ENCODE measurements at places on chromosomes 6 and 20.

- DNase-seq = no peak
These were observed 476.2 kb upstream of the POU3F2 start for GRCh38 chr6:98358173-98358572.

DNA sequence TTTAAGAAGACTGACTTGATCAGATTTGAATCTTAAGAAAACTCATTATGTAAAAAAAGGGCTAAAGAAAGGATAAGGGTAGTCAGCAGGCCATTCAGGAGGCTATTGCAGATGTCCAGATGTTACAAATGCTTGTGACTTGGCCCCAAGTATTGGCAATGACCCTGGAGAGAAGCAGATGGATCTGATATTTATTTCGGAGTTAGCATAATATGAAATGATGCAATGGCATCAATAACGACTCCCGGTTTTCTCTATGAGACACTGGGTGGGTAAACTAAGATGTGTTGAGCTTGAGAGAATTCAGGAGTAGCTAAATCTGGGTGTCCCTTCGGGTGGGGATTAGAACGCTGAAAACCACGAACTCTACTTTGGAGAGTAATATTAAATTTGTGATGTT lies 149.7 kb downstream of the LAMA2 start:
- no peak for DNase-seq

GRCh38 chr6:142222022-142222421 lies 75.0 kb downstream of the VTA1 start:
- DNase-seq = no peak

- no peak for DNase-seq
These were observed 1.7 kb downstream of the ADGRF4 start for GRCh38 chr6:47700053-47700452.

DNA sequence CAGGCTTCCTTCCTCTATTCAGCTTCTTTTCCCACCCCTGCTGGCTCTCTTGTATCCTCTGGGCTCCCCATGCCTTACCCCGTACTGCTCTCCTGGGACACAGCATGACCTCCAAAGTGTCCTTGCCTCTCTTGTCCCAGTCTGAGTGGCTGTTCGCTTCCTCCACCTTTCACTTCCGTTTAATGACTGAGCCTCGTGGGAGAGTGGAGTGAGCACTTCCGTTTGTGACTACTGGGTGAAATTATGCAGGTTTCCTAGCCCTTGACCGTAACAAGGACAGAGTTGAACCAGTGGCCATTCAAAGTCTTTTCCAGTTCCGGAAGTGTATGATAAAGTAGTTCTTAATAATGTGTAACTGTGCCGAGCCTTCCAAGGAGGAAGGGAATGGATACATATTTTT lies 109.2 kb downstream of the ARID1B start:
- DNase-seq = no peak

- DNase-seq = no peak
These were observed 7.1 kb upstream of the SLC18B1 start for GRCh38 chr6:132805548-132805947.
